SK-MEL-5 (cell line): ENCODE measurements at places on chromosomes 1 and 21. TPM values are rescaled to one million over a fixed set of nuclear protein-coding genes. Genes with fewer than 3 reads are reported as not detected.

Gene ACOT11
- 0.13 and 0.61 TPM in 2 replicates for total RNA-seq

GRCh38 chr1:59509341-59509875 is 212.5 kb downstream of the FGGY start:
- DNase-seq = no peak

- no peak for DNase-seq
These were observed at the start of gene MAB21L3 for GRCh38 chr1:116110567-116111523. TSS of gene MAB21L3 (plus strand) at chr1:116111399. CDS start at chr1:116112616, 1,217 bp downstream.

Gene VSIG8
- not detected in 2 replicates for total RNA-seq

Gene CAPN8
- not detected in 2 replicates for total RNA-seq

- no peak for DNase-seq
These were observed 3.0 kb upstream of the AHCTF1 start for GRCh38 chr1:246934765-246935164.

Gene ADORA1
- 0.92 TPM in 1 of 2 replicates, not detected in the other for total RNA-seq

Gene G0S2
- total RNA-seq = 0.18 TPM in 1 of 2 replicates, not detected in the other
